ENCODE measurements at places on chromosomes 3 and 15. TPM values are rescaled to one million over a fixed set of nuclear protein-coding genes. Genes with fewer than 3 reads are reported as not detected.

GRCh38 chr3:59442046-59442445 lies 392.2 kb upstream of the CFAP20DC start:
- DNase-seq = no peak
- no peak overlapping the region for H3K27ac ChIP-seq
- peaks cover 36% of the 10 kb centered on the region for H3K4me1 ChIP-seq
- no peaks in the 10 kb centered on the region for H3K36me3 ChIP-seq
- no peak overlapping the region for H3K4me3 ChIP-seq

GRCh38 chr3:148309390-148310035 lies 388.2 kb upstream of the AGTR1 start:
- no peaks in the 10 kb centered on the region for H3K36me3 ChIP-seq
- no peaks in the 10 kb centered on the region for H3K27me3 ChIP-seq
- H3K4me3 ChIP-seq = no peak overlapping the region
- no peaks in the 10 kb centered on the region for H3K4me1 ChIP-seq

Gene RSRC1
- 29.3 TPM for total RNA-seq

Gene RLBP1
- total RNA-seq = not detected

Gene HACL1
- total RNA-seq = 16.5 TPM

All from type B pancreatic cell (in vitro differentiated cells).